ENCODE measurements at places on chromosomes 16 and 17.
A peak's percentile ranks its signal among the peaks of the same experiment; 100 is the strongest.

DNA sequence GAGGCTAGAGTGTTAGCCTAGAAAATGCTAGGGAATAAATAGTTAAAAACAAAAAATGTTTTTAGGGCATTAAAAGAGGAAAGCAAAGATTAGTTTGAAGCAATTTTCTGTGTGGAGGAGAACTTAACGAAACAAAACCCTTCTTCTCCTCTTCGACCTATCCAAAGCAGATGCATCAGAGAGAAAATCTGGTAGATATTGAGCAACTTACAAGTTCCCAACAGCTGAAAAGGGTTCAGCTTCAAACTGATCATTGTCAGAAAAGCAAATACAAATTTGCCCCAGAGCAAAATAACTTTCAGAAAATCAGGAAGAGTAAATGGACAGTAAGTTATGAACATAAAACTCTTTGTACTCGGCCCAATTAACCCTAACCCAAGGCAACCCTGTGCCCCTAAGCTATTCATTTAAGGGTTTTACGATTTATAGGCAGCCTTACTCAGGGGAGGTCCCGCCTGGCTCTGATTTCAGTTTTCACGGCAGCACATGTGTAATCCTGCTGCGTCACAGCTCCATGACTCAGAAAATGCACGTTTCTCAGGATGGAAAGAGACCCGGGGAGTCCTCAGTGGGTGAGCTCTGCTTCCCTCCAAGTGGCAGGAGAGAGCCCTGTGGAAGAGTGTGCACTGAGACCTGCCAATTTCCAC, 405.7 kb upstream of the SALL1 start:
- peak; percentile 12 for DNase-seq

DNA sequence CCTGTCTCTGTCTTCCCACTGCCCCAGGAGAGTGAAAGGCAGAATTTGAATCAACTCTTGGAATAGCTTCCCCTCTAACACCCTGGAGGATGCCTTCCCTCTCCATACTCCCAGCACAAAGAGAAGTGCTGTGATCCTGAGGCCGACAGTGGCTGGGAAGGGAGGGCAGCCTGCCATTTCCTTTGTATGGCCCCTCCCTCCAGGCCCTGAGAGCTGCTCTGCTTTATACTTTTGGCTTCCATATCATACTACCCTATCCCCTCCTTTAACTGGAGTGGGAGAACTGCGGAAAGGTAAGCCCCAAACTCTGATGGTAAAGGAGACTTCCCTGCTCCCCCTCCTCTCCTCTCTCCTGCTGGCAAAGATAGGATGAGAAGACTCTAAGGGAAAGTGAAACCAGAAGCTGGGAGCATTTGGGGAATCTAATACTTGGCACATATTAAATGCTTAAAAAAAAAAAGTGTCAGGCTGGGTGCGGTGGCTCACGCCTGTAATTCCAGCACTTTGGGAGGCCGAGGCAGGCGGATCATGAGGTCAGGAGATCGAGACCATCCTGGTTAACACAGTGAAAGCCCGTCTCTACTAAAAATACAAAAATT, 4.1 kb upstream of the MED24 start:
- no peak for DNase-seq

DNA sequence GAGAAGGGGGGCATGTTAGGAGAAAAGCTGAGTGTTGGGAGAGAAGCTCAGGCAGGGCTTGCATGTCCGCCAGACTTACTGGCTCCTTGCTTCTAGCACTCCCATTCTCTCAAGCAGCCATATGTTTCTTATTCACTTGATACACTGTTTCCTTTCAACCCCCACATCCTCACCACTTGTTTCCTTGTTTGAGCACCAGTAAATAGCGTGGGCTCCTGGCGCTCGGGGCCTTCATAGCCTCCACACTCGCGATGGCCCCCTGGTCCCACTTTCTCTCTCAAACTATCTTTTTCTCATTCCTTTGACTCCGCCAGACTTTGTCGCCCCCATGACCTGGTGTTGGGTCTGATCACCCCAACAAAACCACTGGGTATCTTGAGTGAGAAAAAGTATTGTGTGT, 16.6 kb downstream of the ATP5PD start:
- no peak for DNase-seq

- no peak for DNase-seq
These were observed 18.0 kb downstream of the PIK3R6 start for GRCh38 chr17:8849311-8850041.

DNA sequence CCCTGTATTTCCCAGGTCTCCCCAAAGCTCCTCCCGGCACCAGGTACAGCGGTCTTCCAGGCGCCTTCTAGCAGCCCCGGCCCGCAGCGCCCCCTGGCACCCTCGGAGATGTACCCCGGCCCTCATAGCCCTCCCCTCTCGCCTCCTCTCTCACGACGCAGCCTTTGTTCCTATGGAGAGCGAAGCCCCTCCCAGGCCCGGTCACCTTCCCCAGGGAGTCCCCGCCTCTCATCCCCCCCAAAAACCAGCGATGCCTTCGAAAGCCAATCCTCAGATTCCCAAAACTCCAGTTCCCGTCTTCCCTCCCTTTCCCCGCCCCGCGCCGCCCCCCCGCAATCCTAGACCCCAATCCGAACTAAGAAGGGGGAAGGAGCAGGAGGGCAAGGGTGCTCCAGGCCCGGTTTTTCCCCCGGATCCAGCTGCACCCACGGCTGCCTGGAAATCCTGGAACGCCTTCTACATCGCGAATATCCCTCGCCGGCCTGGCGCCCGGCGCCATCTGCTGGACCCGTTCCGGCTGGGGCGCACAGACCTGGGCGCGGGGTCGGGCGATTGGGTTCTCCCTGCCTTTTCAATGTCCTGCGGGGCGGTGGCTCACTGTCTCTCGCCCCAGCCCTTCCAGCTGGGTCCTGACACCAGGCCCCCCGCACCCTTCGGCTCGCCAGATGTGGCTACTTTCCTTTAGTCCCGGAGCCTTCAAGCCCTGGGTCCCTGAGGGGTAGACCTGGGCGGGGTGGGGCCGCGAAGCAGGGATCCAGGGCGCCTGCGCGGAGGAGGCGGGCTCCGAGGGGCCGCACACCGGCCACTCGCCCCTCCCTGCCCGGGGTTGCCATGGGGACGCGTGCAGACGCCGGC, at the start of gene DNAH2:
DNAH2 (plus strand) TSS at position 844 of the 855 bp plus-strand sequence. CDS start 1,991 bp downstream, outside the sequence.
- peak; percentile 94 for DNase-seq

GRCh38 chr16:83171396-83171795, 544.6 kb downstream of the CDH13 start:
- DNase-seq = no peak

DNA sequence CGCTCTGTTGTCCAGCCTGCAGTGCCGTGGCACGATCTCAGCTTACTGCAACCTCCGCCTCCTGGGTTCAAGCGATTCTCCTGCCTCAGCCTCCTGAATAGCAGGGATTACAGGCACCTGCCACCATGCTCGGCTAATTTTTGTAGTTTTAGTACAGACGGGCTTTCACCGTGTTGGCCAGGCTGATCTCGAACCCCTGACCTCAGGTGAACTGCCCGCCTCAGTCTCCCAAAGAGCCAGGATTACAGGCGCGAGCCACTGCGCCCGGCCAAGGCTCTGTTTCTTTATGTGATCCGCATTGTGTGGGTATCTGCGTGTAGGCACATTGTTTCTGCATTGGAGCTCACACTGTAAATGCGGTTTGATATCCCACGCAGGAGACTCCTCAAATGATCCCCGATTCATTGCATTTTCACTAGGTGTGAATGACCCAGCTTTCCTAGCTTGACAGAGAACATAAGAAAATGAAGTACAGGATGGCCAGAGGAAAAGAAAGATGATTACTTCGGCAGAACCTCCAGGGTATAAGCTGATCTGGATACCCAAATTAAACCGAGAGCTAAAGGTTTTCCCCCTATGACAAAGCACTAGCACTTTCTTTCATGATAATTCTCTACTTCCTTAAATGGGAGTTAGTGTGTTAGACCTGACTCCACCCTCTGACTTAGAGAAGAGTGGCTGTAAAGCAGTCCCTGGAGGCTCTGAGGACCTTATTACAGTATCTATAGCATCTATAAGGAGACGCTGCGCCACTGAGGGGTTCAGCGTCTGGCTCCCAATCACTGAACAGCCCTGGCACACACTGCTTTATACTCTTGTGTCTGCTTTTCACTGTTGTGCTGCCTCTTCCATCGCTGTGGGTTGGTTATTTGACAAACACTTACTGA, 17.3 kb downstream of the COTL1 start:
- DNase-seq = no peak

GRCh38 chr17:7248796-7249195, 2.7 kb downstream of the CTDNEP1 start:
- no peak for DNase-seq

DNA sequence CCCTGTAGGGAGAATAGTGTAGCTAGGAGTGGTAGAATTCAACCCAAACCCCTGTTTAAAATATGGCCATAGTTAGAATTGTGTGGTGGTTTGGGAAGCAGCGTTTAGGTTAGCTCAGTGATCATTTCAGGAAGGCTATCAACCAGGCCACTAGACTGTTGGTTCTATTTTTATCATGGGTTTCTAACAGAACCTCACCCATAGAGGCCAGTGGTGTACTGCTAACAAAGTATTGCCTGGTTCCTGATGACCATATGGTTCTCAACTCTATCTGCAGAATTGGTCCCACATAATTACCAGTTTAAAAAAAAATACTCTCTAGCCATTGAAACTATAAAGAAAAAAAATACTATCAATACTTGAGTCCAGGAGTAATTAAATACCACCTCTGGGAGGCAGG, 70.5 kb upstream of the RASL10B start:
- no peak for DNase-seq
